ENCODE measurements at places on chromosomes 7 and 10. TPM values are rescaled to one million over a fixed set of nuclear protein-coding genes. Genes with fewer than 3 reads are reported as not detected.

Gene TAC1
- total RNA-seq: not detected

Gene TMEM139
- total RNA-seq: 0.46 TPM

Gene CDC14C
- total RNA-seq: not detected

Gene VSTM2A
- not detected for total RNA-seq

Gene DPYSL4
- not detected for total RNA-seq

Gene COX19
- total RNA-seq: 45.7 TPM

Gene LRRD1
- 0.42 TPM for total RNA-seq

Gene MMD2
- not detected for total RNA-seq

Gene PTPRE
- total RNA-seq: 8.3 TPM

Gene SLIT1
- 0.77 TPM for total RNA-seq

Gene ZNF117
- 29.2 TPM for total RNA-seq

Gene OPN1SW
- total RNA-seq: not detected

Gene FGL2
- total RNA-seq: 0.72 TPM

Gene EPHB6
- 0.33 TPM for total RNA-seq

Gene GRM3
- not detected for total RNA-seq

Gene ADAM12
- total RNA-seq: not detected

Gene TMEM254
- total RNA-seq: not detected

Gene SEC23IP
- 60.3 TPM for total RNA-seq

Gene FAM25G
- not detected for total RNA-seq

Gene SHTN1
- not detected for total RNA-seq

Gene PARD3
- total RNA-seq: not detected

Gene ITGA8
- total RNA-seq: not detected

Gene SBDS
- total RNA-seq: 100 TPM

Gene BICC1
- not detected for total RNA-seq

Gene UTF1
- total RNA-seq: not detected

Gene MYO1G
- 87.3 TPM for total RNA-seq

Gene PRDX3
- total RNA-seq: 150 TPM

Gene NME8
- total RNA-seq: not detected

Gene TEX47
- total RNA-seq: not detected

Gene SPDYE8
- not detected for total RNA-seq

Gene IFIT1B
- not detected for total RNA-seq

Gene ZNF853
- total RNA-seq: 0.48 TPM

Gene MRC1
- total RNA-seq: not detected

Gene PGAM1
- total RNA-seq: 286 TPM

Gene SLC16A12
- total RNA-seq: not detected
